ENCODE measurements at places on chromosomes 2 and 18. TPM values are rescaled to one million over a fixed set of nuclear protein-coding genes. Genes with fewer than 3 reads are reported as not detected.

DNA sequence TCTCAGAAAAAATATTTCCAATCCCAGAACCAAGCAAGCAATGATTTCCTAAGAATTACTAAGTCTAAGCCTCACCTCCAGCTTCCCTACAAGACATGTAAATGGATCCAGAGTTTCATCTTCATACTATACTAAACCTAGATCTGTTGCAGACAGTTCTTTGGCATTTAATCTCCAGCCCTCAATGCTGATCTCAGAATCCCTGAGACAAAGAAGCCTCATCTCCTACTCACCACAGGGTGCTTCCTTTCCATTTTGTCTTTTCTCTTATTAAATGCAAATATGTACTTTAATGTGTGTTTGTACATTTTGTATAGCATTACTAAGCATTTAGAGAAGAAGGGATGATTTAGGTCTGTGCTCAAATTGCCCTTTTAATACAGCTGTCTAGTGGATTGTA is 954.9 kb downstream of the TDRD15 start:
- no peak for DNase-seq

DNA sequence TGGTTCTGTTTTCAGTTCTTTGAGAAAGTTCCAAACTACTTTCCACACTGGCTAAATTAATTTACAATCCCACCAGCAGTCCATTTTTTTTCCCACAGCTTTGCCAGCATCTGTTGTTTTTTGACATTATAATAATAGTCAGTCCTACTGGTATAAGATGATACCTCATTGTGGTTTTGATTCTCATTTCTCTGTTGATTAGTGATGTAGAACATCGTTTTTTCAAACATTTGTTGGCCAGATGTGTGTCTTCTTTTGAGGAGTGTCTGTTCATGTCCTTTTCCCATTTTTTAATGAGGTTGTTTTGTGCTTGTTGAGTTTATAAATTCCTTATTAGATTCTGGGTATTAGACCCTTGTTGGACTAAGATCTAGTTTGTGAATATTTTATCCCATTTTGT is 376.8 kb upstream of the NT5C1B start:
- no peak for DNase-seq

GRCh38 chr18:3293196-3293951 is 31.4 kb downstream of the MYL12B start:
- DNase-seq = no peak

- DNase-seq = peak; percentile 2
These were observed 791.7 kb downstream of the METTL4 start for GRCh38 chr18:1779587-1779986.

- peak; percentile 47 for DNase-seq
These were observed 54.5 kb downstream of the FAM171B start for GRCh38 chr2:186748354-186748753.

DNA sequence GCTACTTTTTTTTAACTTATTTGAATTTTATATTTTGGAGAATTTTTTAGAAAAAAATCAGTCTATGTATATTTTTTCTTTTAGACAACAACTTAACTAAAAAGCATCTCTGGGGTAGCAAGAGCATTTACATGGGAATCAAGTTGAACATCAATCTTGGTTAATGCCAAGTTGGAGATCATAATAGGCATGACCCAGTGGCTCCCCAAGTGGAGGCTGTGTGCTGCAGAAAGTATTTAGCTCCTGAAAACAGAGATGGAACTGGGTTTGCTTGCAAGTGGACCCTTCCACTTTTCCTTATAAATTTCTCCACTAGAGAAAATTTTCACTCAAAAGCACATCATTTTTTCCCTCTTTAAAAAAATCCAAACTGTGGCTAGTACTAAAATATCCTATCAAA is 23.9 kb upstream of the CAVIN2 start:
- DNase-seq = no peak

GRCh38 chr2:120283649-120284048 is 31.0 kb downstream of the RALB start:
- peak; percentile 34 for DNase-seq

GRCh38 chr2:105394951-105395611 is 3.8 kb downstream of the FHL2 start:
- DNase-seq = no peak

DNA sequence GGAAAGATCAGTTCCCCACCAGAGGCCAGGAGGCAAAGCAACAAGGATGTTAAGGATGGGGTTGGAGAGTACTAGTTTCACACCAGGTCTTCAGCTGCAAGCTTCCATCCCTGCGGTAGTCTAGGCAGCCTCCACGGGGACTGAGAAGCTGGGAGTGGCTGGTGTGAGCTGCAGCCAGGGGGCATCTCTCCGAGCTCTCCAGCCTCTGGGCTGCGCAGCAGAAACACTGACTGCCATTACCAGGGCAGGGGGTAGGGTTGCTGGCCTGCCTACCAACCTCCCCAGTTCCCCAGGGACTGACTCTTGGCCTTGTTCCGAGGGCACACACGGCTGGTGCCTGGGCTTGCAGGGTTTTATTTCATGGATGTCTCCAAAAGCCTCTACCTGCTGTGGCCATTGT is 15.9 kb downstream of the GATA6 start:
- no peak for DNase-seq

- no peak for DNase-seq
These were observed 47.5 kb upstream of the KCNF1 start for GRCh38 chr2:10864251-10864650.

DNA sequence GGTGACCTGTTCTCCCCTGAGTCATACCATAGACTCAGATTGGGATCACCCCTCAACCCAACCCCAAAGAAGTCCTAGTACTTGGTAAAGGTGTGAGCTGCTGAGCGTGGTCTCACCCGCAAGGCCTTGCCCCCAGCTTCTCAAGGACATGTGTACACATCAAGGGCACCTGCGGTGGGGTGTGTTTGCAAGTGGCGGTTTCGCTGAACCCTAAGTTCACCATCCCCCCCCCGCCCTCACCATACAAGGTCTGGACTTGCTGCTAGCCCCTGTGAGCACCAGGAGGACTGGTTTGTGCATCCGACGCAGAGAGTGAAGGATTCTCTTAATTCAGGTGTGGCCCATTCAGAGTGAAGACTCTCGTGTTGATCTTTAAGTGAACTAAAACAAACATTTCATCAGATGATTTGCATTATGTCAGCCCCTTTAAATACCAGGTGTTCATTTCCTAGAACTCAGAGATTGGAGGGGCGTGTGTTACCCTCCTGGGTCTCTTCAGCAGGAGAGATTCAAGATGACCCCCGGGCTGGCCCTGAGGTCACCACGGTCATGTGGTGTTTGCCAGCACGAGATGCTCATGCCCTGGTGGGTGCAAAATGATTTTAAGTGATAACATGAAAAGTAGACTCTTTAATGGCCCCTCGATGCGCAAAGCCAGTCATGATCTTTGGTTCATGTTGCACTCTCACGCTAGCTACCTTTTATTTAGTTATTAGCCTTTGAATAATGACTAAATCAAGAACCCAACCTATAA is 27.8 kb downstream of the MTERF4 start:
- no peak for DNase-seq

GRCh38 chr2:170425281-170425751 is 247.4 kb downstream of the MYO3B start:
- DNase-seq = peak; percentile 36

- DNase-seq = peak; percentile 64
These were observed 9.3 kb upstream of the TSN start for GRCh38 chr2:121746071-121746578.

DNA sequence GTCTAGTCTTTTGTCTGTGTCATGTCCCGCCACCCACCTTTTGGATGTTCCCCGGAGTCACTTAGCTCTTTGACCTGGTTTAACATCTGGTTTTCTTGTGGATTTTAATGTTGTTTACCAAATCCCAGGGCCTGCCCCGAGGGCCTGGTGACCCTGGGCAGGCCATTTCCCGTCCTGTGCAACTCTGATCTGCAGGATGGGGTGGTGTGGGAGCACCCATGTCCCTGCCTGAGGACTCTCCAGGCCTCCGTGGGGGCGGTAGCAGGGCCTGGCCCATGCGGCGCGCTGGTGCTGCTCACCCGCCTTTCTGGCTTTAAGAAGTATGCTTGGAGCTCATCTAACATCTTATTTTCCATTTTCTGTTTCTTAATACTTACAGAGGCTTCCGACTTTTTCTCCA is 10.7 kb downstream of the RAMP1 start:
- no peak for DNase-seq

GRCh38 chr2:104434318-104434792 is 419.6 kb upstream of the POU3F3 start:
- peak; percentile 5 for DNase-seq

DNA sequence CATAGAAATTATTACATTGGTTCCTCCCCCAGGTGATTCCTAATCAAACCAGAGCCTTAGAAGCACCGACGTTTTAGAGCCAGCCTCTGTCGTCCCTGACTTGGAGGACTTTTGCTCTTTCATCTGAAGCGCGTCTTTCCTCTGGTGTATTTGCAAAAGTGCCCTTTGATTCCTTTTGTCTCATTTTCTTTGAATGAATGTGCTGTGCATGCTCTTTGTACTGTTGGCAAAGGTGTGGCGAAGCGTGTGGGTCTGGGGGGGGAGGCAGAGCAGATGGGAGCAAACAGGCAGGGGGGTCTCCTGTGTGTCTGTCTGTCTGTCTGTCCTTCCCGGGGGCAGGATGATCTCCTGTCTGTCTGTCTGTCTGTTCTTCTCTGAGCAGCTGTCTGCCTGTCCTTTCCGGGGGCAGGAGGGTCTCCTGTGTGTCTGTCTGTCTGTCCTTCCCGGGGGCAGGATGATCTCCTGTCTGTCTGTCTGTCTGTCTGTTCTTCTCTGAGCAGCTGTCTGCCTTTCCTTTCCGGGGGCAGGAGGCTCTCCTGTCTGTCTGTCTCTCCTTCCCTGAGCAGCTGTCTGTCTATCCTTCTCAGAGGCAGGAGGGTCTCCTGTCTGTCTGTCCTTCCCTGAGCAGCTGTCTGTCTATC is 205.5 kb upstream of the MYT1L start:
- no peak for DNase-seq

DNA sequence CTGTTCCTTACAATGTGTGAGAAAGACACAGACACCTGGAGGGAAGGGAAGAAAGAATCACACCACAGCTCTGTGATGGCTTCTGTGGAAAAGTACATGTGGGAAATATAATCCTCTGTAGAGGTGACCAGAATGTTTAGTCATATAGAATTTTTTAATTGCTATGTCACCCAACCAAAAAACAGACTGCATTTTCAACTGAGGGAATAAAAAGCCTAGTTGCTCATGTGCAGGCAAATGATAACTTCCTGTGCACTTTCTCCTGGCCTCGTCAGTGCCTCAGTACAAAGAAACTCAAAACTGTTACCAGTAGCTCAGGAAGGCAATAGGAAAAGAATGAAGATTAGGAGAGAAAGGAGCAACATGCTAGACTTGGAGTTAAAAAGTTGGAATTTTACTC is 326.8 kb downstream of the OSR1 start:
- DNase-seq = no peak

DNA sequence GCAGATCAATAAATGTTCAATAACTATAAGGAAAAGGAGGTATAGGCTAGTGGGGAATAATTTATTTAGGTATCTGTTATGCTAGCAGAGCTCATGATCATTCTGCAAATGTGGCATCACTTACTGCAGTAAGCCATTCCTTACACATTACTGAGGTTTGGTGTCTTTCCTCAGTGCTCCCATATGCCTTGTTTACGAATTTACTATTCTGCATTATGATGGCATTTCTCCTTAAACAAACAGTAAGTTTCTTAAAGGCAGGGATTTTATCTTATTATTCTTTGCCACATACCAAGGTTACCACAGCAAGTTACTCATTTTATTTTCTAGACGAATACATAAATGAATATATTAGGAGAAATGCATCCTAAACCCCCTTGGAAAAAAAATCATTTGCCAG is 88.4 kb downstream of the DSEL start:
- peak; percentile 21 for DNase-seq

DNA sequence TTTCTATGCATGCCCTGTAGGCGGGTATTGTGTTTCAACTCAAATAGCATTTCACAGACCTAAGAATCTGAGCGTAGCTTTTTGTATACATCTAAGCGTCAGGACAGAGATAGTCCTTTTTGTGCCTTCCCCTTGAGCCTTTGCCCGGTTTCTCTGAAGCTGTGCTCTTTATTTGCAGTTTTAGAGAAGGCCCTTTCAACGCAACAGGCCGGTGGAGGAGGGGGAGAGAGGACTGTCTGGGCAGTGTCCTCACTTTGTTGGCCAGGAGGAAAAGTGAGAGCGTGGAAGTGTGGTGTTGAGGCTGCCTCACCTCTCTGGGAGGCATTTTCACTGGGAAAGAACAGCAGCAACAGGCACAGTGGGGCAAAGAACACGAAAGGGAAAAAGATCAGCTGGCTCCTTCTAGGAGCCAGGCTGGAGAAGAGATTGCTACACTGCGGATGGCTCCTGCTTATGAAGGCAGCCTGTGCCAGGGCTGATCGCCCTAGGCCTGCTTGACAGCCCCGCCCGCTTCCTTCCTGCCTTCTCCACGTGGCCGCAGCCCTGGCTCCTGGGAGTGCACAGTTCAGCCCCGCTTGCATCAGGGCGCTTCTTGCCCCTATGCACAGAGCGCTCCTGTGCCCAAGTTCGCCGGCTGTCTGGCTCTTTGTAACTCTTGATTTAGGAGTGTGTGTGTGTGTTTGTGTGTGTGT is 195.6 kb upstream of the POU3F3 start:
- DNase-seq = peak; percentile 3

GRCh38 chr2:231567159-231567558 is 25.5 kb upstream of the TEX44 start:
- no peak for DNase-seq

GRCh38 chr2:55175254-55176093 is 56.6 kb downstream of the CLHC1 start:
- DNase-seq = peak; percentile 45

DNA sequence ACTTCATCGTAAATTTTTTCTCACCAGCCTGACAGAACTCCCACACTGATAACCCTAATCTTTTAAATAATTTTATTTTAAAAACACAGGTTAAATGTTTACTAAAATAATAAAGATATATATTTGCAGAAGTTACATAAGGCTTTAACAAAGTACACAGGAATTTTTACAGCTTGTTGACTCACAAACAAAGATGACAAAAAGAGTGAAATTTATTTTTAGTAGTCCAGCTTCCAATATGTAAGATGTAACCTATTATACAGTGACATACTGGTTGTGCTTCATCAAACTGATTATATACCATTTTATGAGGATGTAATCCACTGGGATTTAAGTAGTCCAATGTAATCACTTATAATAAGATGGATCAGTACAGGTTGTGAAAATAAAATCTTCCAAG is 348.9 kb upstream of the SLC39A10 start:
- DNase-seq = no peak

DNA sequence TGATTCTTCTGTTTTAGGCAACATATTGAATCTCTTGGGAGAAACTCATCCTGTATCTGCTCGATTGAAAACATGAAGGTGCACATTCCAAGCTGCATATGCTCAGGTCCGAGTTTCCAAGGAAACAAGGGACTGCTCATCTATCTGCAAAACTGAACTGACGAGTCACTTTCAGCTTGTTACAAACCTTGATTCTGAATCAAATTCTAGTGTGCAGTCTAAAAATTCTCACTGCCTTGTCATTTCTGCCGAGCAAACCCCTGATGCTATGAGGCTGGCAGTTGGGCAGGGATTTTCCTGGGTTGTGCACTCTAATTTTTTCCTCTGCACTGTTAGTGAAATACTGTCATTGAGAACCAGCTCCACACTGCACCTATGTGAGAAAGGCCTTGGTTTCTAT is 101.3 kb upstream of the ETAA1 start:
- DNase-seq = peak; percentile 36

GRCh38 chr2:191173206-191173605 is 22.4 kb upstream of the STAT4 start:
- no peak for DNase-seq

SLC11A1 gene
- 0.07 TPM for total RNA-seq

CPO gene
- not detected for total RNA-seq

KLHL14 gene
- not detected for total RNA-seq

SERPINB7 gene
- 15.7 TPM for total RNA-seq

HAAO gene
- not detected for total RNA-seq

SH3BP4 gene
- 89.1 TPM for total RNA-seq

RBM44 gene
- total RNA-seq = 0.02 TPM

POTEI gene
- not detected for total RNA-seq
